CD4-positive, alpha-beta T cell treated with Interleukin-6 at 100 ng/mL for 8 hours (primary cell): ENCODE measurements at places on chromosomes 13 and 19.

- no peak for DNase-seq
Measured at GRCh38 chr13:32454886-32455593, 27.1 kb upstream of the N4BP2L1 start.

- no peak for DNase-seq
Measured at GRCh38 chr13:105948143-105948542, 587.3 kb downstream of the EFNB2 start.

DNA sequence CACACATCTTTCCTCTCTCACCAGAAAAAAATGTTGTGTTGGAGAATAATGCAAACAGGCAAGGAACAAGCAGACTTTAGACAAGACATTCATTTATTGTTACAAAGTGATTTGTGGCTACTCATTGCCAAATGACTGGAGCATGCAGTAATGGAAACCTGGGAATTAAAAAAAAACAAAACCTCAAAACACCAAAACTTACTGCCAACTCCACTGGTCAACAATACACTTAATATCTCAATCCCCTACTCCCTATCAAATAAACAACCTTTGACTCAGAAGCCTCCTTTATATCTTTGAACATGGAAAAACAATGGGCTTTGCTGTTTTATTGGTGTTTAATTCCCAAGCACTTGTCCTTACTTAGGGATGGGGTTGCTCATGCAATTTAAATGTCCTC lies 112.8 kb downstream of the POSTN start:
- no peak for DNase-seq

DNA sequence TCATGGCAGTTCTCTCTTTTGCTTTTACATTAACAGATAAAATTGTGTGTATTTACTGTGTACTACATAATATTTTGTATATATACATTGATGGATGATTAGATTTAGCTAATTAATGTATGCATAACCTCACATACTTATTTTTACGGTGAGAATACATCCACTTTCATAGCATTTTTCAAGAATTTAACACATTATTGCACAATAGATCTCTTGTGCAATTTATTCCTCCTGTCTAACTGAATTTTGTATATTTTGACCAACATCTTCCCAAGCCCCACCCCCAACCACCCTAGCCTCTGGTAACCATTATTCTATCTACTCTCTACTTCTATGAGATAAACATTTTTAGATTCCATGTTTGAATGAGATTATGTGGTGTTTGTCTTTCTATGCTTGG lies 194.7 kb downstream of the RBM26 start:
- no peak for DNase-seq

GRCh38 chr19:21422244-21422643 lies 25.3 kb downstream of the ZNF493 start:
- DNase-seq = no peak

GRCh38 chr19:8578642-8579265 lies 1.5 kb upstream of the MYO1F start:
- peak; percentile 81 for DNase-seq

- no peak for DNase-seq
Measured at GRCh38 chr13:39197647-39198007, 159.4 kb downstream of the NHLRC3 start.

DNA sequence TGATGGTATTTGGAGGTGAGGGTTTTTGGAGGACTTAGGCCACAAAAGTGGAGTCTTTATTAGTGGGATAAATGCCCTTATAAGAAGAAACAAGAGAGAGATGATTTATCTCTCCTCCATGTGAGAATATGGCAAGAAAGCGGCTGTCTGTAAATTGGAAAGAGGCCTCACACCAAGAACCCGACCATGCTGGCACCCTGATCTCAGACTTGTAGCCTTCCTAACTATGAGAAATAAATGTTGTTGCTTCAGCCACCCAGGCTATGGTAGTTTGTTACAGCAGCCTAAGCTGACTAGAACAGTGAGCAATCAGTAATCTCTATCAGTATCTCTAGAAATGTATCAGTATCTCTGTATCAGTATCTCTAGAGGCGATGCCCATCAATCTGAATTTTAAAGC lies 287.1 kb downstream of the OXGR1 start:
- DNase-seq = no peak

GRCh38 chr19:2046046-2046907 lies 4.8 kb downstream of the MKNK2 start:
- DNase-seq = no peak

DNA sequence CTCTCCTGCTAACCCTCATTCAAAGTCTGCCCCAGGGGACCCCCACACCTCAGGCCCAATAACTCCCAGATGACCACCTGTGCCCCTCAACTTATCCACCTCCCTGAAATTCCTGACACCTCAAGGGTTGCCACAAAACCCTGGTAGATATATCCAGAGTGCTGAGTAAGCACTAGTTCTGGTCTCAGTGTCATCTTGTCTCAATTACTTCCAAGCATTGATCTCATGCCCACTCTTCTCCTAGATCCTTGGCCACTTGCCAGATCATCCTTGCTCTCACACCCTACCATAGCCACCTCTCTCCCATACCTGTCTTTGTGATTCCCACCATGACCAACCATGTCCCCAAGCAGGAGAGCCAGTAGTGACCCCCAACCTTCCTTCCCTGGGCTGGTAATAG lies 2.0 kb downstream of the ZNF416 start:
- no peak for DNase-seq

- no peak for DNase-seq
Measured at GRCh38 chr13:23460309-23460708, 26.8 kb upstream of the SACS start.

DNA sequence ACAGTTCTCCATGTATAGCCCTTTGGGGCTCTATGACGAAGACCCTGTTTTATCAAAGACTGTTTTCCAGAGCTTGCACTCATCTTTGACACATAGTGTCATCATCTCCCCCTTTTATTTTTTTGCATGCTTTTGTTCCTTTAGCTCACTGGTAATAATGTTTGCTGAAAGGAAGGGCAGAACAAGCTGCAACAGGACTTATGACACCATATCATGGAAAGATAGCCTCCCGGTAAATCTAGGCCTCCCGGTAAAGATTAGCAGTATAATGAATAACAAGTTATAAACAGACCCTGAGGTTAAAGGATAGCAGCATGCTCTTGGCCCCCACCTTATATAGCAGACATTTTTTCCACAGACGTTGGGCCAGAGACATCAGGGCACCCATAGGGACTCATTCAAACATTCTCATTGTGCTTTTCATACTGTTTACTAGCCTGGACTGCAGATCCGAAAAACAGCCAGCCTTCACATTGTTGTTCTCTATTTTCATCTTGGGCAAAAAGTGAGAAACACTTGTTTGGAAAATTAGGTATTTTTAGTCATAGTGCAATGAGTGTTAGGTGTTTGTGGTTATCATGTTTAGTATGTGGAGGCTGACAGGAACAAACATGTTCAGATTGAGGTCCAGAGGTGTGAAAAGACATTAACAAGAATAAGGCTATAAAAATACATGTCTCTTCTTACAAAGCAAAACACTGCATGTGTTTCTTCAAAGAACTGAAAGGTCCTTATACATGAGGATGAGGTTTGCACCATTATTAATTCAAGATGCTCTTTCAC lies 136.9 kb upstream of the SPRY2 start:
- DNase-seq = no peak

DNA sequence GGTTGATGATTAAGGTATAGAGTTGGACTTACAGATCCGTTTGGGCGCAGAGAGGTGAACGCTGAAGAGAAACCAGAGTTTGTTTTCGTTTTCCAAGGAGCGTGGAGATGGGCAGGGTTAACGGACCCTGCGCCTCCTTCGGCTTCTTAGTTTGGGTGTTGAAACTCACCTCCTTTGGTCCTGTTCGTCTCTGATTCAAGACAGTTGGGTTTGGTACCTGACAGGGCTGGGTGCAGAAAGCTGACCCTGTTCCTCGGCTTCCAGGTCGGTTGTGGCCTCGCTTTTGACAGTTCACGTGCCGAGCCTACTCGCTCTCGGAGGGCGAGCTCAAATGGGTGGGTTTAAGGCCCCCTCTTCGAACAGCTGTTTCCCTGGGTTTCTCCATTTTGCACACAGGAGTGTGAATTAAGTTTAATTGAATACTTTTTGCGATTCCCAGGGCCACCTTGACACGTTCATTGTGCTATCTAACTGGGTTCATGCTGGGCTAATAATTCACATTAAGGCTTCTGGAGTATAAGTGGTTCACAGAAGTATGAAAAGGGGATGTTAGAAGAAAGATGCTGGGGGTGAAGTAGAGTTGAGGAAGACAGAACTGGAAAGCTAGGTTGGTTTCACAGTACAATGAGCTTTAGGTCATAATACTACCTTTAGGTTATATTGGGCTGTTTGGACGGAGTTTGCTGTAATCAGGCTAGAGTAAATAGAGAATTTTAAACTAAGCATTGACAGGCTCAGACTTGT lies 638 bp downstream of the USPL1 start:
- DNase-seq = no peak

DNA sequence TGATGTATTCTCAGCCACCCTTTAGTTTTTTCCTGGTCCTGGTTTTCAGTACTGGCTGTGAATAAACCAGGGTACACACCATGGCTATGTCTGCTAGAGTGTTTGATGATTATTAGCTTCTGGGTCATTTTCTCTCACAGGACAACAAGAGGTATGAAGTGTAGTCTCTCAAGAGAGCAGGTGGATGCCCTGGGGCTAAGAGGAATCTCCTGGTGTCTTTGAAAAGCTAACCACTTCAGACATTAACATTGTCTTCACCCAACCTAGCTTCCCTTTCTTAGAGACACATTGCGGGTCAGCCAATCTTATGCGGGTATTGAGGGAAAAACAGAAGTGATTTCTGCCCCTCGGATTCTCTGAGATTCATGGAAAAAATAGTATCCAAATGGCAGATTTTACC lies 1.6 kb downstream of the ZNF730 start:
- DNase-seq = no peak

DNA sequence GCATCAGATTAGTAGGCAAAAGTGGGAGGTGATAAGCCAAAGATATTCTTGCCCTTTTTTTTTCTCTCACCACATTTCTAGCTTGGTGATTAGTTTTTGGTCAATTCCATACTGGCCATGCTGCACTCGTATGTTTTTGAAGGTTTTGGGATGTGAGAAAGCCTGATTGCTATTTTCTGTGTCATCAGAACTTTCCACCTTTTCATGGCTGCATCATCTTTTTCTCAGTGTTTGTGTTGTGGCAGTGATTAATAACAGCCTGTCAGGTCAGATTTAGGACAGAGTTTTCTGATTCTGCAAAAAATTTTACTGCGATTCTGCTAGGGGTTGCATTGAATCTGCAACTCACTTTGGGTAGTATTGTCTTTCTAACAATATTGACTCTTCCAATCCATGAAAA lies 32.9 kb downstream of the PSG1 start:
- no peak for DNase-seq

GRCh38 chr19:16327911-16328823 lies 3.5 kb downstream of the KLF2 start:
- DNase-seq = peak; percentile 54

- no peak for DNase-seq
Measured at GRCh38 chr19:33311326-33311682, 9.0 kb upstream of the CEBPA start.

GRCh38 chr13:37385248-37385647 lies 213.3 kb downstream of the POSTN start:
- no peak for DNase-seq

GRCh38 chr13:102608974-102609373 lies 12.2 kb downstream of the TPP2 start:
- no peak for DNase-seq

DNA sequence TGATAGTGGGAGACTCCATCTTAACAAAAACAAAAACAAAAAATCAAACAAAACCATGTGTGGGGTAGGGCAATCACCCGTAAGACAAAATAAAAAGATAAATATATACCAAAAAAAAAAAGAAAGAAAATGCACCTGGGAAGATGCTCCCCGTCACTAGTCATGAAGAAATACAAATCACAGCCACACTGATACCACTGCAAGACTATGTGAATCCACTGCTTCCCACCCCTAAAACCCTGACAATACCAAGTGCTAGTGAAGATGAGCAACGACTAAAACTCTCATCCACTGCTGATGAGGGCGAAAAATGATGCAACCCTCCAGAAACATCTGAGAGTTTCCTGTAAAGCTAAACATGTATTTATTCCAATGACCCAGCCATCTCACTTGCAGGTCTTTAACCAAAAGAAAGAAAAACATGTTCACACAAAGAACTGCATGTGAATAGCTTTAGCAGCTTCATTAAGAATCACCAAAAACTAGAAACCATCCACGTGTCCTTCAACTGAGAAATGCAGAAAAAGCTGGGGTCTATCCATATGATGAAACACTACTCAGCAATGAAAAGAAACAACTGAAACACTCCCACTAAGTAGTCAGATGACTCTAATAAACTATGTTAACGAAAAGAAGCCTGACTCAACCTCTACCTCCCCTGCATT lies 31.7 kb downstream of the BRD4 start:
- no peak for DNase-seq

DNA sequence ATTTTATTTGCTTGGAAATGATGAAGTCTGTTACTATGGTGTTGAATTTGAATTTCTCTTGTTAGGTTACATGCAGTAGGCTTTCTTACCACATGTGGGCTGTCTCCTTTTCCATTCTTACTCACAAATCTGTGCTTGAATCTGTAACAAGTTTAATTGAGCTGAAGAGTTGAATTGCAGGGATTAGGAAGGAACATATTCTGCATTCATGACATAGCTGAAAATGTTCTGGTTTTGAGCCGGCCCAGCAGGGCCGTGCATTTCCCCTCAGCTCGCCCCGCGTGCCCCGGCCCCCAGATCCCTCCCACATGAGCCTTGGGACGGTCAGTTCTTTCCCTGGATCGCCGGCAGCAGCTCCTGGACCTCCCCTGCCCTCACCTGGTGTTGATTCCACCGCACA lies 28.1 kb downstream of the TFDP1 start:
- no peak for DNase-seq

DNA sequence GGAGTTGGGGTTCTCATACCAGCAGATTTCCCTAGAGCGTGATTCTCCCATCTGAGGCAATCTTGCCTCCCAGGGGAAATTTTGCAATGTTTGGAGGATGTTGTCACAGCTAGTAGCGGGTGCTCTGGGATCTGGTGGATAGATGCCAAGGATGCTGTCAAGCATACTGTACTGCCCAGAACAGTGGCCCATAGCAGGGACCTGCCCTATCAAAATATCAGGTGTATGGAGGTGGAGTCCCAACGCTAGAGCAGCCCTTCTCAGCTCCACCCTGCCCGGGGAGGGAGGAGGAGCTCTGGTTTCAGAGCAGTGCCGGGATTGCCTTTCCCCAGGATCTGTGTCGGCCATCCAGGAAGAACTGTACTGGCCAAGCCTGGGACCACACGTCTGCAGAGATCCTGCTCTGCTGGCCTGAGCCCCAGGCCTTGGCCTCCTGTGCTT lies 10.9 kb upstream of the QTRT1 start:
- DNase-seq = no peak
